NCI-H187 (cell line): ENCODE measurements at places on chromosomes 13 and 19.
A peak's percentile ranks its signal among the peaks of the same experiment; 100 is the strongest.

DNA sequence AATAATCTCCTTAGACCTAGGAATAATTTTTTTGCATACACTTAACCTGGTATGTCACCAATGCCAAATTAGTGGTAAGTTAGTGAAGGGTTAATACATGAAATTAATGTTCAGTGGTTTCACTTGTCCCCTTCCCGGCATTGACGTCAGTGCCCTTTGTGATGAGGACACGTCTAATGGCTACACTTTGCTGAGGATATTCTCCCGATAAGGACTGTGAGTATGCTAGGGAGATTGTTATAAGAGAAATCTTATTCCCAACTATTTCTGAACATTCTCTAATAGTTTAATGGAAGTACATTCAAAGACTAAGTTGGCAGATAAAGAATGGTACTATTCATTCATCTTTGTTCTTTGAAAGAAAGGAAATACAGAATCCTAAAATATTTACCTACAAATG is 102.4 kb downstream of the TNFRSF19 start:
- no peak for DNase-seq

DNA sequence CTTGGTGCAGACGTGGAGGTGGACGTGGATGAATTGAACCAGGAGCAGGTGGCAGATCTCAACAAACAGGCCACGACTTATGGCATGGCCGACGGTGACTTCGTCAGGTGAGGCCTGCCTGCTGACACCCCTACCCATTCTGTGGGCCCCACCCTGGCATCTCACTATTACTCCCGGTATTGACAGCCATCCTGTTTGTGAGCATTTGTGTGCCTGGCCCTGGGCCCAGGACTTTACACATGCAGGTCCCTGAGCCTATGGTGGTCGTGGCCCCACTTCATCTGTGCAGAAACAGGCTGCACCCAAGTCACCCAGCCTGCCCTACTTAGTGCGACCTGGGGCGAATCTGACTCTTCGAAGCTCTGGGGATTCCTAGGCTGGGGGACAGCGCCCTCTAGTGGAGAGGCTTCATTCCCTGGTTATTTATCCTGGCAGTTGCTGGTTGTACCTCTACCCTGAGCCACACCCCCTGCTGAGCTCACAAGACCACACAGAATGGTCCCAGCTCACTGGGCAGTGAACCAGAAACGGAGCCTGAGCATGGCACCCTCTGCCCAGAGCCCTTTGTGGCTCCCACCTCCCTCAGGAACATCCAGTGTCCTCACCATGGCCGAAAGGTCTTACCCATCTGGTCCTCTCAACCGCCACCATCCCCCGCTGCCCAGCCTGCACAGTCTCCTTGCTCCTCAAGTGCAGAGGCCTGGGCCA is 16.9 kb downstream of the ZNF296 start:
- DNase-seq: peak; percentile 44

- no peak for DNase-seq
These were observed 648.3 kb upstream of the SPRY2 start for GRCh38 chr13:80989241-80989640.

DNA sequence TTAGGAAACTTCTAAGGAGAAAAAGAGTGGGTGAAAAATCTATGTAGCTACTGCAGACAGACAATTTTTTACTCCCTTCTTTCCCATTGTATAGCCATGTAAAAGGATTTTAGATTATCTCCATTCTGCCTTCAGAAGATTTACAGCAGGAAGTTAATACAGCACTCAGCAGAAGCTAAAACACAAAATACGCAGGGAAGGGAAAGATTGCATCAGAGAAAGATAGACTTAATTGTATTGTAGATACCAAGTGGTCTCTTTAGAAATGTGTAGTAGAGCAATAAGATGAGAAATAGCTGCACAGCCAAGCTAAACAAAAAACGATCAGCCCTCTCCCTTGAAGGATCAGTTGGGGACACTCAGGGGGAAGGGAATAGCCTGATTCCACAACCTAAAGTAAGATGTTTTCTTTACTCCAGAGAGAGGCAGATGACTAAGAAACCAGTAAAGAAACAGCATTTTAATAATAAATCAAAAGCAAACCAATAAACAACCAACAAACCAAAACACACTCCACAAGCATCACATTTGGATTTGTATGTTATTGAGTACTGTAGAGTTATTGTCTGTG is 236.7 kb upstream of the SLITRK1 start:
- DNase-seq: no peak

DNA sequence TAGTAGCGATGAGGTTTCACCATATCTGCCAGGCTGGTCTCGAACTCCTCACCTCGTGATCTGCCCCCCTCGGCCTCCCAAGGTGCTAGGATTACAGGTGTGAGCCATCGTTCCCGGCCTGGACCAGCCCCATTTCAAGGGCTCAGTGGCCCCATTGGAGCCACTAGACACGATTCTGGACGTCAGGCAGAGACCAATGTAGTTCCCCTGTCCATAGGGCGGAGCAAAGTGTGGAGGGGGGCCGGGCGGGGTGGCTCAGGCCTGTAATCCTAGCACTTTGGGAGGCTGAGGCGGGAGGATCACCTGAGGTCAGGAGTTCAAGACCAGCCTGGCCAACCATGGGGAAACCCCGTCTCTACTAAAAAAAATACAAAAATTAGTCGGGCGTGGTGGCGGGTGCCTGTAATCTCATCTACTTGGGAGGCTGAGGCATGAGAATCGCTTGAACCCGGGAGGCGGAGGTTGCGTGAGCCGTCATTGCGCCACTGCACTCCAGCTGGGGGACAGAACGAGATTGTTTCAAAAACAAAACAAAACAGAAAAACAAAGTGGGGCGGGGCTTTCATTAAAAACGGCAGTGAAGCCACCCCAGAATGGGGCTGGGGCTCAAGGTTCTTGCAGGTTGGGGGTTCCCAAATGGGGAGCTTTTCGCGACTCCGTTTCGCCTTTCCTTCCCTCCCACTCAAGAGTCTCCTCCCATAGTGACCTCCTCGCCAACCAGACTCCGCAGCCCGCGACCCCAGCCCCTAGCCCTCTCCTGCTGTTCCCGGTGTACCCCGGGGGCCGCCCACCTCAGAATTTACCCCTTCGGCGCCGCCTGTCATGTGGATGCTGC is 758 bp upstream of the TECR start:
- DNase-seq: no peak
